Adipose tissue (tissue), 3 donors: ENCODE measurements at places on chromosomes 11 and 22. TPM values are rescaled to one million over a fixed set of nuclear protein-coding genes. Genes with fewer than 3 reads are reported as not detected.

SH3BP1 gene
- 2.3 TPM for polyA plus RNA-seq

CALCB gene
- not detected for polyA plus RNA-seq

OR4A15 gene
- not detected for polyA plus RNA-seq

LRP4 gene
- 2.6 TPM for polyA plus RNA-seq

OR56A1 gene
- not detected for polyA plus RNA-seq
